Suppressor macrophage (primary cell): ENCODE measurements at places on chromosomes 6 and 20.

GRCh38 chr6:135832166-135832565 lies 19.3 kb upstream of the PDE7B start:
- DNase-seq: no peak

GRCh38 chr20:1786486-1786885 lies 108.7 kb upstream of the SIRPA start:
- DNase-seq: no peak

GRCh38 chr6:44727651-44728630 lies 340.4 kb downstream of the CDC5L start:
- no peak for DNase-seq

DNA sequence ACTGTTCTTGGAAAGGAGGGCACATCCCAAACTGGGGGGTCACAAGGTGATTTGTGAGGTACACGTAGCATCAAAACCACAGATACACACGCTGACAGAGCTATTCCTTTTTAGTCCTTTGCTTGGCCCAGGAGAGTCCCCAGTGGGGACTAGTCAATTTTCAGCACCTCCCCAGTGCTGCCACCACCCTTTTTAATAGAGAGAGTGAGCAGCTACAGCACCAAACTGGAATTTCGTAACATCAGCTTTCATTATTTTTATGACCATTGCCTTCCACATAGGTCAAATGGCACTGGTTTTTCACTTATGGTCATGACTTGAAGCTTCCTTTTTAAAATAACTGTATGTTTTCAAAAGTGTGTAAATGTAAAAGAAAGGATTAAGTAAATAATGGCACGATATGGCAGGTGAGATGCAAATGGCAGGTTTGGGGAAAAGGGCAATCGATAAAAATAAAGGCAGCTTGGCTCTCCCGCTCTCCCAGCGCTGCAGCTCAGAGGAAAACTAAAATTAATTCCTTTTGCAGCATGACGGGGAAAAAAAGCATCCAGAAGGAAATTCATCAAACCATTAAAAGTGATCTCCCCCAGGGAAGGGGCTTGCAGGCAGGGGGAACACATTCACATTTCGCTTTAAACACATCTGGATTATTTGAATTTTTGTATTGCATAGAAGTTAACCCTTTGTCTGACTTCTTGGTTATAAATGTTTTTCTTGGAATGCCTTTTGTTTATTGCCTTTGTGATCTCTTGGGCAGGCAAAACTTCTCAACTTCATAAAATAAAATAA lies 95.2 kb downstream of the ANKRD60 start:
- DNase-seq: no peak

DNA sequence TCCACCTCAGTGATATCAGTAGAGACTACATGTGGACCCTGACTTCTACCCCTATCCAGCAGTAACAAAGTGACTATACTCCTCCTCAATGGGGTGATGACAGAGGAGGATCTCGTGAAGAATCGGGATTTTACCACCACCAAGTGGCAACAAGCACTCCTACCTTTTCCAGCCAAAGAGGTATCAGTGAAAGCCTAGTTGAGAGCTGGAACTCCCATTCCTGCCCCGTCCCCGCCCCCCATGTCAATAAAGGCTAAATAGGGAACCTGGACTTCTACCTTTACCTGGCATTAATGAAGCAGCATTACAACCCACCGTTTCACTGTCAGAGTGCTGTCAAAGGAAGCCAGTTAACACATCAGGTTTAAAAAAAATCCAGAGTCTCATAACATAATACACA lies 45.3 kb downstream of the RNF24 start:
- DNase-seq: no peak

- DNase-seq: no peak
These were observed 95.9 kb upstream of the FOXQ1 start for GRCh38 chr6:1215884-1216487.

DNA sequence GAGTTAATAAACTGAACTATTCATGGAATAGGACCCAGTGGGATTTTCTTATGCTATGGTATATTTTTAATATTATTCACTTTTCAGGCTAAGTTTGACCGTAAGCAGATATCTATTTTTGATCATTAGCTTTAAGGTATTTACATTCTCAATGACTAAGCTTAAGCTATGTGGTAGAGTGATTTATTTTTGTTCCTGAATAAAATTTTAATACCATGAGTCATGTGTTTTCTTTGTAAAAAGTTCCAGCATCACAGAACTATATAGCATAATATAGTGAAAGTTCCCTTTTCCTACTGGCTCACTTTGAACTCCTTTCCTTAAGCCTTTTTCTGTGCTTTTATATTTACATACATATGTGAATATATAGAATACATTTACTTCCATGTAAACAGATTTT lies 75.8 kb downstream of the BCKDHB start:
- DNase-seq: no peak

GRCh38 chr20:43955062-43955749 lies 40.6 kb downstream of the TOX2 start:
- DNase-seq: peak; percentile 85
